ENCODE measurements at places on chromosomes 2 and 18.
A peak's percentile ranks its signal among the peaks of the same experiment; 100 is the strongest.

GRCh38 chr2:59959944-59960343 lies 593.5 kb downstream of the BCL11A start:
- no peak for DNase-seq

GRCh38 chr18:74635224-74635975 lies 37.7 kb downstream of the ZNF407 start:
- no peak for DNase-seq

GRCh38 chr2:120852200-120852815 lies 116.6 kb downstream of the GLI2 start:
- no peak for DNase-seq

- DNase-seq = no peak
These were observed 23.1 kb downstream of the HS1BP3 start for GRCh38 chr2:20627712-20628380.

DNA sequence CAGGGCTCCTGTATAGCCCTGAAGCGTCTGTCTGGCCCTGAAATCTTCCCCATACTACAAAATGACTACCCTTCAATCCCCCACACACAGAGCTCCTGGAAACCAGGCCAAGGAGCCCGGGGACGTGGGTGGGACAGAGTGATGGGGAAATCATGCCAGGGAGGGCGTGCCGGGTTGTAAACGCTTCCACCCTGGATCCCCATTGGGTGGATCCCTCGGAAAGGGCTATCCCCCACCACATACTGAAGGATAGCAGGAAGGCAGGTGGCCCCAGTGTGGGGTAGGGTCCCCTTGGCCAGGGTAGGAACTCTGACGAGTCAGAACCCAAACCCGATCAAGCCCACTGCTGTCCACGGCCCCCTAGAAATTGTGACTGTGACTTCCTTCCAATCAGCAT lies 91.7 kb downstream of the INHBB start:
- DNase-seq = no peak

GRCh38 chr2:105597806-105598803 lies 146.6 kb upstream of the NCK2 start:
- DNase-seq = no peak

- DNase-seq = no peak
These were observed 410.9 kb downstream of the EPHA4 start for GRCh38 chr2:221161186-221161585.

DNA sequence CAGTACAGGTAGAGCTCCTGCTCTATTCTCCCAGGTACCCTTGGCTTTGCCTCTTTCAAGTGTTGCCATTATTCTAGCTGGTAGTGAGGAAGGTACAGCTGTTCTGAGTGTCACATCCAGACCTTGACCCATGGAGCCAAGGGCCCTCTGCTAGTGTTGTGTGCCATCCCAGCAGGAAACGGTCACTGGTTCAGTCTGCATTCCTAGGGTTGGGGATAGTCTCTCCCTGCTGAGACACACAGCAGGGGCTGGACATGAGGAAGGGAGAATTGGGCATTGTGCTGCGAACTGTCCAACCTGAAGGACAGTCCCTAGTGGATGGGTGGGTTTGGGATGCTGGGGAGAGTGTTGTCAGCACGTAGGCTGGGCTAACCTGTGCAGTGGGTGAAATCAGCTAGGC lies 59.1 kb downstream of the FARP2 start:
- DNase-seq = no peak

- DNase-seq = no peak
These were observed 51.9 kb downstream of the DYSF start for GRCh38 chr2:71505086-71505769.

DNA sequence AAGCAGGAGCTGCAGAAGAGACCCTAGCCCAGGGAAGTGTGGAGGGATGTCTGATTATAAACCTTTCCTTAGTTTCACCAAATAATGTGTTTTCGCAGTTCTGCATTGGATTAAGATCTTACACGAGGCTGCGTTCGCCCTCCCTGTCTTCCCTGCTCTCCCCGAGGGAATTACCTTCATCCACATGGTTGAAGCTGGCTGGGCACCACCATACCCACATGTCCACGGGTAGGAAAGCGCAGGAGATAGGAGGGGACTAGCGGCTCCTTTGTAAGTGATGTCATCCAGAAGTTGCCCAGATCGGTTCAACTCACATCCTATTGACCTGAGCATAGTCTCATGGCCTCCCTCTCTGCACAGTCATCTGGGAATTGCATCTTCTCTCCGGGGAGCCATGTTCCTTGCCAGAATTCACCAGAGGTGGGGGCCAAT lies 1.1 kb downstream of the TTL start:
- DNase-seq = peak; percentile 58

GRCh38 chr2:81839780-81840179 lies 1535.2 kb upstream of the LRRTM1 start:
- DNase-seq = no peak

- DNase-seq = no peak
These were observed 375.8 kb downstream of the RBM43 start for GRCh38 chr2:150885774-150886386.

DNA sequence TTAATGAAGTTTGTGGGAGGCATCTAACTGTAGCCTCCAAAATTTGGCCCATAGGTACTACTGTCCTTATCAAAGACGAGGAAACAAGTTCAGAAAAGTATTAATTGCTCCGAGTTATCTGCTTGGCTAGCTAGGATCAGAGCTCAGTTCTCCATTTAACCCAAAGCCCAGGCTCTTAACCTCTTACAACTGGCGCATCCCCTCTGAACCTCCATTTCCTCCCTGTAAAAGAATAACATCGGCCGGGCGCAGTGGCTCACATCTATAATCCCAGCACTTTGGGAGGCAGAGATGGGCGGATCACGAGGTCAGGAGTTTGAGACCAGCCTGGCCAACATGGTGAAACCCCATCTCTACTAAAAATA lies 3.5 kb upstream of the MSH6 start:
- DNase-seq = no peak

DNA sequence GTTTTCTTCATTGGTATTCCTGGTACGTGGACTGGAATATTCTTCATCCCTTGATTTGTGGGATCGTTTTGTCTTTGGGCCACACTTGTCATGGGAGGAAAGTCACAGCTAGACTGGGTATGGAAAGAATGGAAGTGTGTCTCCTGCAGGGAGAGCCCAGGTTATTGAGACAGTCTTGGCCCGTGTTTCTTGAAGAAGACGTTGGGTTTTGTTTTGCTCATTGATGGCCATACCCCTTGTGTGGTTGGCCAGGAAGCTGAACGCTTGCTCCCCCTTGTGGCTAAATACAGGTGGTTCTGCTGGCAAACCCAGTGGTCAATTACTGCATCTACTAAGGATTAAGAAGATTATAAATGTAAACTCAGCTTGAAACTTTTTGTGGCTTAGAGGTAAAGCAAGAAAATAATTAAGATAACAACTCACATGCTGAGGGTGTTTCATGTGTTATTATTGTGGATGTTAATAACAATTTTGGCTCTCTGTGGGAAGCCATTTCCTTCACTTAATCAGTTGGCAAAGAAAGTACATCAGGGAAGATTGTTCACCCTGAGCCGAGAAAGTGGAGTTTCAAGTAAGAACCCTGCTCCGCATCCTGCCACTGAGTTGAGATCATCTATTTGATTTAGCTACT lies 91.8 kb downstream of the NEDD4L start:
- peak; percentile 57 for DNase-seq

- DNase-seq = no peak
These were observed 463 bp downstream of the PPP1CB start for GRCh38 chr2:28751956-28752630.

GRCh38 chr18:36415625-36416024 lies 118.1 kb downstream of the FHOD3 start:
- DNase-seq = no peak

GRCh38 chr2:106516436-106516835 lies 29.3 kb downstream of the CD8B2 start:
- no peak for DNase-seq

DNA sequence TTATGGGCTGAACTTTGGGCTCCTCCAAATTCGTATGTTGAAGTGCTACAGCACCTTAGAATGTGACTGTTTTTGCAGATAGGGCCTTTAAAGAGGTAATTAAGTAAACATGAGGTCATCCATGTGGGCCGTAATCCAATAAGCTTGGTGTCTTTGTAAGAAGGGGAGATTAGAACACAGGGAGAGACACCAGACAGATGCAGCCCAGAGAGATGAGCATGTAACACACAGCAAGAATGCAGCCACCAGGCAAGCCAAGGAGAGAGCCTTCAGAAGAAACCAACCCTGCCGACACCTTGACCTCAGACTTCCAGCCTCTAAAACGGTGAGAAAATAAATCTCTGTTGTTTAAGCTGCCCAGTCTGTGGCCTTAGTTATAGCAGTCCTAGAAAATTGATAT lies 74.3 kb downstream of the HRH4 start:
- DNase-seq = no peak

- no peak for DNase-seq
These were observed 121.4 kb downstream of the ASXL3 start for GRCh38 chr18:33699372-33699771.

DNA sequence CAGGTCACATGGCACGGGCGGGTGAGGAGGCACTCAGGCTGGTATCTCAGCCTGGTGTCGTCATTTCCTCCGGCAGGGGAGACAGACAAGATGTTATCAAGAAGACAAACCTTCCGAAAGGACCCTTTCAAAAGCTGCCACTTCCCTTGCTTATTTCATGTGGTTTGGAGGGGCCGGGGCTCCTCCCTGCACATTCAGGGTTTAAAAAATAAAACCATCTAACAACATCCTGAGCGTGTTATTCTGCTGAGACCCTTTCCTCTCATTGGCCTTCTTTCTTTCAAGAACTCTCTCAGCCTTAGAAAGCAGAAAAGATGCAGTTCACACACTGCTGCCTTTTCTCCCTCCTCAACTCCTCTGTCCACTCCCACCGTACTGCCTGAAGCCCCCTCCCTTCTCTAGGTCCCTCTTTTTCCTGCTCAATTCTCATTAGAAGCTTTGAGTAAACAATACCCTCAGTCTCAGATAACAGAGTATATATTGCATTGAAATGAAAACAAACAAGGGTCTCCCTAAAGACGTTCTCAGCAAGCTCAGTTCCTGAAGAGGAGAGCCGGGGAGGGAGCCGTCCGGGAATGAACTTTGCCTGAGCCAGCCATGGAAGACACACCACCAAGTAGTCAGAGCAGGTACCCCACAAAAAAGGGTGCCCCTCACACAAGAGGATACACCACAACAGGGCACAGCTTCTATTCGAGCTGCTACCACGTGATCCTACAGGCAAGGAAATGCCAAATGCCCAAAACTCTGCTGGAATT lies 9.7 kb downstream of the SMAD7 start:
- no peak for DNase-seq

- no peak for DNase-seq
These were observed 5.4 kb downstream of the CFAP36 start for GRCh38 chr2:55524884-55525437.

- DNase-seq = peak; percentile 84
These were observed 91.8 kb downstream of the CABLES1 start for GRCh38 chr18:23226930-23227725.

DNA sequence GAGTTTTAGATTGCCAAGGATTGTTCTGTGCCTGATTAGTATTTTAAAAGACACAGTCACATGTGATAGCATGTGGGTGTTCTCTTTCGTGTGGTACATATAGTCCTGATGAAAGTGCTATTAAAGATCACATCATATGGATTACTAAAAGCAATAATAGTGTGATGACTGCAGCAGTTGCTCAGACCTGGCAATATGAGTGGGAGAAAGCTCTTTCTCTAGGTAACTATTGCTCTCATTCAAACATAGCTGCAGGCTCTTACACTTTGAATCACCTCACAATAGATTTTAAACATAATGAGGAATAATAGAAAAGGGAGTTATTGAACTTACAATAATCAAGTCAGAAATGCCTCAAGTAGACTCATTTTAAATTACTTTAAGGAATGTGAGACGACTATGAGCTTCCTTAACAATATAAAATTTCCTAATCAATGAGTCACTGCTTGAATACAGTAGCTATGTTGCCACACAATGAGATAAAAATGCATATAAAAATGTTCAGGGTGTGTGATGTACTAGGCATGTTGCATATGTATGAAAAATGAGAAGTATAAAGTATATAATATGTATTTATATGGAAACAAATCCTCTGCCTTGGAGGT lies 452.1 kb downstream of the TMX3 start:
- peak; percentile 23 for DNase-seq

DNA sequence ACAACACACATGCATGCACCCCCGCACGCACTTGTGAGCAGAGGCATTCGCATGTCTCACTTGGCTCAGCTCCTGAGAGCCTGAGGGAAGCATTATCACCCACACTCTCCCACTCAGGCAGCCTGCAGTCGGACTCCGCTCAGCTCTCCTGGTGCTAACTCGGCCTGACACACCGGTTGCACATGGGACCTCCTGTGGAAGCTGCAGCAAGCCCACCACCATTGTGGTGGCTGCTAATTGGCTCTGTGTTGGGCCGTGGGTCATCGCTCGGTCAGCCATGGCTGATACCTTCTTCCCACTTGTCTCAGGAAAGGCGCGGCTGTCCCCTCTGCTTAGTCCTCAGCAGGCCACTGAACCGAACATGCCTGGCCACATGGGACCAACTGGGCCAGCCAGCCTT lies 13.7 kb upstream of the TEX261 start:
- DNase-seq = no peak

- peak; percentile 98 for DNase-seq
These were observed 249.7 kb upstream of the PXDN start for GRCh38 chr2:1993711-1994682.

- no peak for DNase-seq
These were observed 639 bp downstream of the MRO start for GRCh38 chr18:50819027-50819727.

- DNase-seq = no peak
These were observed 10.4 kb downstream of the SLC25A52 start for GRCh38 chr18:31750273-31750672.

- DNase-seq = no peak
These were observed 35.1 kb downstream of the SLC30A6 start for GRCh38 chr2:32200814-32201213.

Data from brain microvascular endothelial cell (primary cell).